ENCODE measurements at places on chromosomes 12 and 14.

DNA sequence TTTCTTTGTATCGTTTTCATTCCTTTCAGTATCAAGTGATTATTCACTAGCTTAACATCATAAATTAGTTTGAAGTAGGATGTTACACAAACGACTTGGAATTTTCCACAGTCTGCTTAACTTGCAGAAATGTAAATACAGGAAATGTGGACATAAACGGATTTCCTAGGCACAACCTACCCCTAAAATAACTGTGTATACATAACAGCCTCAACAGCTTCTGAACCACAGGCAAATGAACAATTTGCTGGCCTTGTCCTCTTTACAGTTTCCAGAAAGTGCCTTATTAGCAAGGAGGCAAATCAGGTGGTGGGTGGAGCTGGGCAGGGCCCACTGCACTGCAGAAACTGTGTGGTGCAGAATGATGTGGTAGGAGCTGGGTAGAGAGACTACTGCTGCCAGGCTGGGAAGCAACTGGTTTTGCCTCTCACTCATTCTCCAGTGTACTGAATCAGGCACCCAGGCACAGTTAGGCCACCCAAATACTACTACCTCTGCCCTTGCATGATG, 14.1 kb downstream of the DRAM1 start:
- no peak overlapping the region for H3K4me3 ChIP-seq
- no peaks in the 10 kb centered on the region for H3K36me3 ChIP-seq

DNA sequence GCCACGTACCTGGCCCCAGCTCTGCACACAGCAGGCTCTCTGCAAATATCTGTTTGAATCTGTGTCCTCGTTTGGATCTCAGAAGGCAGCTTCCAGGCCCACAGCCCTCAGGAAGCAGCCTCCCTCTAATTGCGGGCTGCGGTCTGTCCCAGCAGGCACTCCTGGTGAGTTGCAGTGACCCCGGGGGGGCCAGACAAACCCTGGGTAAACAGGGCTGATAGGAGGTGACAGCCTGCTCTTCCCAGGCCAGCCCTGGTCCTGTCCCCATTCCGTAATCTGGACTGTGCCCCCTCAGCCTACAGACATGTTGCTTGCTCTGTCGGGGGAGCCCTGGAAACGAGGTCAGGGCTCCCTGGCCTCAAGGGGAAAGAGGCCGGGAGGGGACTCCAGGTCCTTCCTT, 2.0 kb downstream of the FOXN4 start:
- no peaks in the 10 kb centered on the region for H3K4me1 ChIP-seq
- peaks cover 28% of the 10 kb centered on the region for H3K27me3 ChIP-seq
- H3K36me3 ChIP-seq, result no peaks in the 10 kb centered on the region
- no peak overlapping the region for H3K27ac ChIP-seq

DNA sequence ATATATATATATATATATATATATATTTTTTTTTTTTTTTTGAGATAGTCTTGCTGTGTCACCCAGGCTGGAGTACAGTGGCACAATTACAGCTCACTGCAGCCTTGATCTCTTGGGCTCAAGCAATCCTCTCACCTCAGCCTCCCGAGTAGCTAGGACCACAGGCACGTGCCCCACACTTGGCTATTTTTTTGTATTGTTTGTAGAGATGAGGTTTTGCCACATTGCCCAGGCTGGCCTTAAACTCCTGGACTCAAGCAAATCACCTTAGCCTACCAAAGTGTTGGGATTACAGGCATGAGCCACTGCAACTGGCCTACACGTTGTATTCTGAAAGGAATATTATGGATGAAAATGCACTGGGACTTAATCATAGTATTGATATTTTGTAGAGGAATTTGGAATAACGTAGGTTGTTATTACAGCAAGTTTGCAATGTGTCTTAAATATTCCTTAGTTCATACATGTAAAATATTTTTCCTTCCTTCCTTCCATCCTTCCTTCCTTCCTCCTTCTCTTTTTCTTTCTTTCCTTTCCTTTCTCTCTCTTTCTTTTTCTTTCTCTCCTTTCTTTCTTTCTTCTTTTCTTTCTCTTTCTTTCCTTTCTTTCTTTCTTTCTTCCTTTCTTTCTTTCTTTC, 862 bp downstream of the KLRB1 start:
- DNase-seq, result no peak
- H3K4me1 ChIP-seq, result no peaks in the 10 kb centered on the region
- H3K4me3 ChIP-seq, result no peak overlapping the region

- H3K27ac ChIP-seq, result no peak overlapping the region
- H3K27me3 ChIP-seq, result no peaks in the 10 kb centered on the region
- no peak for DNase-seq
These were observed 43.4 kb downstream of the ELK3 start for GRCh38 chr12:96237465-96238077.

- no peak for DNase-seq
- H3K4me1 ChIP-seq, result no peaks in the 10 kb centered on the region
- no peaks in the 10 kb centered on the region for H3K36me3 ChIP-seq
- no peak overlapping the region for H3K27ac ChIP-seq
These were observed 43.8 kb downstream of the SLC35F4 start for GRCh38 chr14:57822081-57822480.

GRCh38 chr14:58972233-58973017, 216.0 kb upstream of the DAAM1 start:
- H3K4me3 ChIP-seq, result no peak overlapping the region
- H3K4me1 ChIP-seq, result peaks cover 11% of the 10 kb centered on the region
- H3K27ac ChIP-seq, result no peak overlapping the region
- no peak for DNase-seq
- H3K27me3 ChIP-seq, result no peaks in the 10 kb centered on the region
- no peaks in the 10 kb centered on the region for H3K36me3 ChIP-seq

GRCh38 chr12:112489456-112489855, 70.7 kb downstream of the PTPN11 start:
- H3K4me3 ChIP-seq, result no peak overlapping the region
- no peak overlapping the region for H3K27ac ChIP-seq
- H3K36me3 ChIP-seq, result peaks cover 10% of the 10 kb centered on the region

- no peak overlapping the region for H3K27ac ChIP-seq
- no peaks in the 10 kb centered on the region for H3K36me3 ChIP-seq
- H3K27me3 ChIP-seq, result no peaks in the 10 kb centered on the region
- no peak overlapping the region for H3K4me3 ChIP-seq
These were observed 63.4 kb upstream of the SLCO1C1 start for GRCh38 chr12:20631711-20632110.

- peaks cover 6% of the 10 kb centered on the region for H3K4me1 ChIP-seq
- H3K36me3 ChIP-seq, result no peaks in the 10 kb centered on the region
- no peak for DNase-seq
- H3K27ac ChIP-seq, result no peak overlapping the region
- no peaks in the 10 kb centered on the region for H3K27me3 ChIP-seq
These were observed 44.2 kb downstream of the BBS10 start for GRCh38 chr12:76303989-76304460.

DNA sequence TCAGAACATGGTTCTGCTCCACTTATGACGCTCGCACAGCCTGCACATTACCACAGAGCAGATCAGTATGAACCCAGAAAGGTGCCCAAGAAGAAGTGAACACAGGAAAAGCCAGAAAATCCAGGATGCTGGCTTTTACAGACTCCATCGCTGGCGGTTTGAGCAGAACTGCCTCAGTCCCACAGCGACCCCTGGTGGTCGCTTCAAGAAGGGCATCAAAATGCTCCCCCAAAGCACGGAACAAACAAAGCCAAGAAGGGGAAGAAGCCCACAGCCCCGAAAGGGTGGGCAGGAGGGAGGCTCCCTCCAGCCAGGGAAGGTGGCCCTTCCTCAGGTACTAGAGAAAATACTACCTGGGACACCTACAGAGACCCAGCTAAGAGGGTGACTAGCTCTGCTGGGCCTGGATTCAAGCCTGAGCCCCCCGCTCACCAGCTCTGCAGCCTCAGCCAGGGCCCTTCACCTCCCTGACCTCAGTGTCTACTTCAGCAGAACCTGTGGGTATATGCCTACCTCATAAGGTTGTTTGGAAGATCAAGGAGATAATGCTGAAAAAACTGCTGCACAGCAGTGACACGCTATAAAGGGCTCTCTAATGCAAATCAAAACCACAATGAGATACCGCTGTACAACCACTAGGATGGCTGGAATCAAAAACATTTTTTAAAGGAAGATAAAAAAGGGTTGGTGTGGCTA, 98.1 kb downstream of the NCOR2 start:
- H3K27ac ChIP-seq, result no peak overlapping the region
- no peaks in the 10 kb centered on the region for H3K4me1 ChIP-seq
- H3K27me3 ChIP-seq, result no peaks in the 10 kb centered on the region
- no peak overlapping the region for H3K4me3 ChIP-seq
- peak; percentile 60 for DNase-seq

DNA sequence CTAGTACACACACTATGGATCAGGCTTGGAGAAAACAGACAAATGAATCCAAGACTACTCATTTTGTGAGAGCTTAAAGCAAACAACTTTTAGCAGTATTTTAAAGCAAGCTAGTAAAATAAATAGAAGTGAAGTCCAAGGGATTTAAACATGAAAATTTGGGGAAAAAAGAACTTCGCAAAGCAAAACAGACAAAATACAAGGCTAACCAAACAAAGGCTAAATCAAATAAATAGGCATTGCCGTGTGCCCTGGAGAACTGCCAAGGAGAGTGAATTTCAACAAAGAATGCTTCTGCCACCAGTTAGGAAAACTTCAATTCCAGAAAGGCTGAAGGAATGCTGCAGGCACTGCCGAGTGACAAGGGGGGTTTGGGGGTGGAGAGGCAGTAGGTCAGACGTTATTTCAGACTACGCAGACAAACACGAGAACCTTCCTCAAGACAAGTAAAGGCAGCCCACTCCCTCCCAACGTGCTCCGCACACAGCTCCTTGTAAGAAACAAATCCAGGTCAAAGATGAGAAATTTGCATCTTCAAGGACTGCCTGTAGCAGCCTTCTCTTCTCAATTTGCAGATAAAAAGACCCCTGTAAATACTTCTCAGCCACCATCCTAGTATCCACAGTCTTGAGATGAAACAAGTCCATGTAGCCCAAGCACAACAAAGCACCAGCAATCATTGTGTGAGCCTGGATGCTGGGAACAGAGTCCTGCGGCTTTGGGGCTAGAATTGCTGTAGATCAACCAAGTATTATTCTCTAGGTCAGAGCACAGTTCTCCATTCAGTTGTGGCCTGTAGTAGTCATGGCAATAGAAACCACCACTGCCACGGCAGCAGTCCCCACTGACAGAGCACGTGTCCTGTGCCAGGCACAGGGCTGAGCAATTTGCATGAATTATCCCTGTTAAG, 43.3 kb downstream of the EFCAB11 start:
- no peak overlapping the region for H3K27ac ChIP-seq
- H3K4me1 ChIP-seq, result no peaks in the 10 kb centered on the region
- no peaks in the 10 kb centered on the region for H3K27me3 ChIP-seq
- H3K36me3 ChIP-seq, result no peaks in the 10 kb centered on the region
- DNase-seq, result peak; percentile 55
- H3K4me3 ChIP-seq, result no peak overlapping the region

DNA sequence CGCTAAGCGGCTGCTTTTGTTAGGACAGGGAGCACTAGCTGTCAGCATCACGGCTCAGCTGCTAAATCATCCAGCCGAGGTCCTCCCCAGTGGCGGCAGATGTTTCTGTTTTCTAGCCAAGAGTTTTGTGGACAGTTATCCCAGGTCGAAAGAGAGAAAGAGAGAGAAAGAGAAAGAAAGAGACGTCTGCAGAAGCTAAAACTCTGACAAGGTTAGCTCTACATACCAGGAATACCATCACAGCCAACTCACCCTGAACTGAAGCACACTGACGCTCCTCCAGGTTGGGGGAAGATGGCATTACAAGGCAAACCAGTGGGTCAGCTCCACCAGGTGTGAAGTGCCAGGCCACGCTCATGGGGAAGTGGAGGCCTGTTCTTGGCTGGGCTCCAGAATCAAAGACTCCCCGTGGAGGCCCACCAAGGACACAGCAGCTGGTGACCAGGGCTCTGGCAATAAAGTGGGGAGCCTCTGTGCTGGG, 64.9 kb upstream of the DICER1 start:
- no peak overlapping the region for H3K27ac ChIP-seq
- H3K4me1 ChIP-seq, result peaks cover 7% of the 10 kb centered on the region
- DNase-seq, result peak; percentile 90
- no peaks in the 10 kb centered on the region for H3K27me3 ChIP-seq

DNA sequence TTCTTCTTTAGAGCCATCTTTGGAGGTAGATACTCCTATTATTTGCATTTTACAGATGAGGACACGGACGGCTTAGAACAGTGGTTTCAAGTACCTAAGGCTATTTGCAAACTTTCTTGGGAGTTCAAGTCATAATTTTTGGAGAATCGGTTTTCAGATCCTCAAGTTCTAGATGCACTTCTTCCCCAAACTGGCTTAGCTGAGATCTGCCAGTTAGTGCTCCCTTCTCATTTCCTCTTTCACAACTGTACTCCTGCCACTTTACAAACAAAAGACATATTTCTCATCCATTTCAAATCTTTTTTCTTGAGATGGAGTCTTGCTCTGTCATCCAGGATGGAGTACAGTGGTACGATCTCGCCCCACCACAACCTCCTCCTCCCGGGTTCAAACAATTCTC, 77.3 kb downstream of the HELB start:
- no peaks in the 10 kb centered on the region for H3K27me3 ChIP-seq
- no peaks in the 10 kb centered on the region for H3K4me1 ChIP-seq
- no peak overlapping the region for H3K27ac ChIP-seq
- no peak for DNase-seq
- no peak overlapping the region for H3K4me3 ChIP-seq
- H3K36me3 ChIP-seq, result no peaks in the 10 kb centered on the region

DNA sequence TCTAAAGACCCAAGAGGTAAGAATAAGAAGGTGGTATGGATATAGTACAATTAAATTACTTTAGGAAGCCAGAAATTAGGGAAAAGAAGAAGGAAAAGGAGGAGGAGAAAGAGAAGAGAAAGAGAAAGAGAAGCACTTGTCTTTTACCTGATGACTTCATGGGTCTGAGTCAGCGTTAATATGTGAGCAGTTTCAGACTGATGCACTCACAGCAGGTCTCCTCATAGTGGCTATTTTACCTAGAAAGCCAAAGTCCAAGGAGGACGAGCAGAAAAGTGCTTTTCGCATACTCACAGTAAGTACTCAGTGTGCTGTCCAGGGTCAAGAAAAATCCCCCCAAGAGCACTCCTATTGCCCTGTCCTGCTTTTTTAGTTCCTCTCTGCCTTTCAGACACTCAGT, 222.1 kb downstream of the C12orf42 start:
- no peaks in the 10 kb centered on the region for H3K4me1 ChIP-seq
- no peak overlapping the region for H3K27ac ChIP-seq
- H3K27me3 ChIP-seq, result no peaks in the 10 kb centered on the region
- no peak overlapping the region for H3K4me3 ChIP-seq
